ENCODE measurements at places on chromosomes 5 and 9.

- DNase-seq: no peak
Measured at GRCh38 chr5:87400305-87400899, 12.3 kb downstream of the CCNH start.

- DNase-seq: no peak
Measured at GRCh38 chr5:56052735-56053134, 58.0 kb upstream of the IL6ST start.

DNA sequence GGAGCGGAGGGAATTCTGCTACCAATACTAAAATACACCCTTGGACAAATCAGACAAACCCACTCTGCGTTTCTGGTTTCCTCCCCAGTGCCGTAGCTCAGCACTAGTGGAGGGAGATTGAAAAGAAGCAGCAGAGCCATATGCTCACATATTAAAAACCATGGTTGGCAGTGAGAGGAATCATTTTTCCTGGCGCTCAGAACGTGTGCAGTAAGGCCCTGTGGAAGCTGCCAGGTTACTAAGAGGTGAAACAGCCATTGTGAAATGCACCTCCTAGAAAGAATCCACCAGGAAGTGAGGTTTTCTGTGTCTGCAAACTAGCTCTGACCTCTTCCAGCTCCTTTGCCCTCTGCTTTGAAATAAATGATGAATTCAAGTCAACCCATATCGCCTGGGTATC is 177.2 kb downstream of the ERCC6L2 start:
- DNase-seq: no peak

GRCh38 chr9:127078988-127079387 is 43.4 kb downstream of the ANGPTL2 start:
- DNase-seq: no peak

DNA sequence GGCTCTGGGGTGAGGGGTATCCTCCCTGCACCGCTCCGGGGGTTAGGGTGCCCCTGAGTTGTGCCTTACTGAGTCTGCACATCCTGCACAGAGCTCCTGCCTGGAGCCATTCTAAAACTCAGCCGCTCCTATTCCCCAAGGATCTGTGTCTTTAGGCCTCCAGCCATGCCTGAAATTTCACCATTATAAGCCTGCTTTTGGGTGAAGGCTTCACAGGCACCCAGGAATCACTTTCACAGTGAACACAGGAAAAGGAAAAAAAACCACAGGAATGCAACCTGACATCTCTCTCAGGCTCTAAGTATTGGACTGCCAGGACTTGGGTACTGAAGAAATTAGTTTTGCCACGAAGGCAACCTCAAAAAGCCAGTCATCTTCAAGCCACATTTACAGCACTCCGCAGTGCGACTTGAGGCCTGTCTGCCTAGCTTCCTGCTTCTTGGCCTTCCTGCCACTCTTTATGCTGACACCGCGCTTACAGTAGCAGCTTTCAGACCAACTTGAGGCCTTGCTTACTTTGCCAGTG is 30.9 kb downstream of the GALNT10 start:
- peak; percentile 14 for DNase-seq

DNA sequence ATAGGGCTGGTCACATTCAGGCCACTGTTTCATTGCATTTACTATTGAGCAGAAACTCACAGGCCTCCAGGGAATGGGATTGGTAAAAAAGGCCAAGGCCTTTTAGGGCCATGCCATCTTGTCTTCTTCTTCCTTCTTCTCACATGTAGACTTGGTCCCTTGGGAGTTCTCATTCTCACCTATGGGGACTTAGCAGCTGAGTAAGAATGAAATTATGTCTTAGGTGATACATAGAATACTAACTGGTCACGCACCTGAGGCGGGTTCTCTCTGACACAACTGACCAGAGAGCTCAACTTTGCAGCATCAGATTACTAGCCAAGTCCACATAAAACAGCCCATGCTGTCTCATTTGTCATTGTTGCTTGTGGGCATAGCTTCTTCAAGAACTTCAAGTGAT is 641.8 kb downstream of the EFNA5 start:
- DNase-seq: no peak

DNA sequence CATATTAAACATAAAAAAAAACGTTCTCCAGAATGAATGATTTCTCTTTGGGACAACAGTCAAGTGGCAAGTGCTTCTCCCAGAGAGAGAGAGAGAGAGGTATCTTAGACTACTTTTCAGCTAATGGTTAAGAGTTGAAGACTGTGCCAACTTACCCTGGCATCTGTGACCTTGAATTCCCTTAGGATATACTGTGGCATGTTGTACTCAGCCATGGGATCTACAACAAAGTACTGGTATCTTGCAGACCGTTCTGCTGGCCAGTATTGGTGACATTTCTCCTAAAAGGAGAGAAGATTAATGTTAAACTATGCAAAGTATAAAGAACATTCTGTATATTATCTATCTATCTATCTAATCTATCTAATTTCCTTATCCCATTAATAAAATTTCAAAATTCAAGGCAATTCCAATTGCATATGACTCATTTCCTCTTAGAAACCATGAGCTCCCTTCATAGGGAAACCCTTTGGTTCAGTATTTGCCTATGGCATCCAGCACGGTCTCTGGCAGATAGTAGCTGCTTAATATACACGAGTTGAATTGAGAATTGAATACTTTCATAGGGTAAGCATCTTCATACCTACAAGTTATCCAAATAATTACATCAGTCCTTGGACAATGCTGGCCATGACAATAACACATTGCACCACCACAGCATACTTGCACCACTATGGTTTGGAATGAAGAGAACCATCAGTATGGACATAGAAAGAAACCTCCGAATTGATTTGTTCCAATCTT is 539.4 kb upstream of the DMAC1 start:
- no peak for DNase-seq

DNA sequence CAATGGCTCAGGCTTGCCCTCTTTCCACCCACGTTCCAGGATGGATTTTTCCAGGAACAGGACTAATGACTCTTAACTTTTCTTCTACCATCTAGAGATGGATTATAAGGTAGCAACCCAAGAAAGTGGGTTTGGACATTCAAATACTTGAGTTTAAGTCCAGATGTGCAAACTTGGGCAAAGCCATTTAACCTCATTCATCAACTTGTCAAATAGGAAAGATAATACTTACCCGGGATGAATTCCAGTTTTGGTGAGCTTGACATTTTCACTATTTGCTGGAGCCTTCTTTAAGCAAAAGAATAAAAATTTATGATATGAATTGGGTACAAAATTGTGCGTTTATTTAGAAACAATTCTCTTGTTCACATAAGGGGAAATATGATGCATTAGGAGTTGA is 44.3 kb upstream of the ZBED3 start:
- no peak for DNase-seq

DNA sequence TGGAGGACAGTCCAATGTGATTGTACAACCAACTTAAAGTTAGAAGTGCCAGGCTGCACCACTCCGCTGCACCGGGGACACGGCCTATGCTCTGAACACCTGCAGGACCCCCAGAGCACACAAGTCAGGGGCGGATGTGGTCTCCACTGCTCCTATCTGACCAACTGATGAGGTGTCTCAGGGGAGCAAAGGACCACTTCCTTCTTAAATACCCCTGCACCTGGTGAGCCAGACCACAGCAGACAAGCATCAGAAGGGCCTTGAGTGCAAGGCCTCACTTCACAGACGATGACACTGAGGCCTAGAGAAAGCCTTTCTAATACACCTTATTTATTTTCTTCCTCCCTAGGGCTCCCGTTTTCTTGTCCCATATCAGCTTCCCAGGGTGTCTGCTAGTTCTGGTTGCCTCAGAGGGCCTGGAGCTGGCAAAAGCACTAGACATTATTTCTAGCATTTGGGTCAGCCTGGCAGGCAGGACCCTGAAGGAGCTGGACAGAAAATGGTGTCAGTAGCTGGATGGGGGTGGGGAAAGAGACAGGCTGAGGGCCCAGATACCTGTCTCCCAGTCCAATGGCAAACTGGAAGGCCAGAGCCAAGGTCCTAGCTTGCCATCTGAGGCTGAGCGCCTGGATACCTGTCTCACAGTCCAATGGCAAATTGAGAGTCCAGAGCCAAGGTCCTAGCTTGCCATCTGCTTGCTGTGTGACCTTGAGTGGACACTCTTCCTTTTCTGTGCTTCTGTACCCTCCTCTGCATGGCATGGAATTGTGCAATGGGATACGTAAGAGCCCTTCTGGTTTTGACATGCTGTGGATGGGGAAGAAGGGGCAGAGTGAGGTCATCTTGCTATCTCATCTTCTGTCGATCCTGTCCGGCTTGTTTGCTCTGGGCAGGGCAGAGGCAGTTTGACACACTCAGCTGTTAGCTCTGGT is 9.0 kb downstream of the CCDC69 start:
- DNase-seq: no peak

DNA sequence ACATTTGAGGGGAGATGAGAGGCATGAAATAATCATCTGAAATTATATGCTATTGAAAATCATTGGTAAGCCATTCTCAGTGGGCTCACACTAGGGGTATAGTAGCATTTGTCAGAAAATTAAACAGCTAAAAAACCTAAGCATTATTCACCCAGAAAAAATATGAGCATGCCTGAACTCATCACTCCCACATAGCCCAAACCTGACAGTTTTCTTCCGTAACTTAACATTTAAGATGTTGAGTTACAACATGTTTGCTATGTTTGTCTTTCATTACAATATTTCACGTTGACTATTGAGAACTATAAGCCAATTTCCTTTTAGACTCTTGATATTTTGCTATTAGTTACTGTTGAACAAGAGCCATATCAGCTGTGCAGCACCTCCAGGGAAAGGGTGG is 23.5 kb upstream of the GHR start:
- DNase-seq: no peak

DNA sequence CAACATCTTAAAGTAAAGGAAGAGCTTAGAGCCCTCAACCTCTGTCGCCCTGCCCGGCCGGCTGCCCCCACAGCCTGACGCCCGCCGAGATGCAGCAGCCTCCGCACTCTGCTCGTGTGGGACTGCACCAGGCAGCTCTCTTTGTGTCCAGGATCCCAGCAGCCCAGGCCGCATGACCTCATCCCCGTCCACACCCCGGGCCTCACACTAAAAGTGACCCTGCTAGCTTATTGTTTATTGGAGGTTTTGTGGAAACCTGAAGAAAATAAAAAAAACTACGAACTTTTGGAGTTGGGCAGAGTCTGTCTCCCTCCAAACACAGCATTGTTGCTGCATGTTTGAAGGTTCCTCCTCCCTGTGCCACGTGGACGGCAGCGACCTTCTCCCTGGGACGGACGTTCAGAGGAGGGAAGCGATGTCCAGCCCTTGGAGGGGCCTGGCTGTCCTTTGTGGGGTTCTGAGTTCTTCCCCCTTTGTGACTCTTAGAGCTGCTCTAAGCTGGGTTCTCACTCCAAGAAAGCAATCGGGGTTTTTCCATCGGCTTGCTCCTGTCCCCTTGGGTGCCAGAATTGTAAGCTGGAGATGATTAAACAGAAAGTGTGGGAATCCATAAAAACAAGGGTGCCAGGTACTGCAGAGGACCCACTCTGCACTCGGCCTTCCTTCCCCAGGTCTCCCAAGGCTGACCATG is 103.5 kb upstream of the COL5A1 start:
- DNase-seq: no peak

DNA sequence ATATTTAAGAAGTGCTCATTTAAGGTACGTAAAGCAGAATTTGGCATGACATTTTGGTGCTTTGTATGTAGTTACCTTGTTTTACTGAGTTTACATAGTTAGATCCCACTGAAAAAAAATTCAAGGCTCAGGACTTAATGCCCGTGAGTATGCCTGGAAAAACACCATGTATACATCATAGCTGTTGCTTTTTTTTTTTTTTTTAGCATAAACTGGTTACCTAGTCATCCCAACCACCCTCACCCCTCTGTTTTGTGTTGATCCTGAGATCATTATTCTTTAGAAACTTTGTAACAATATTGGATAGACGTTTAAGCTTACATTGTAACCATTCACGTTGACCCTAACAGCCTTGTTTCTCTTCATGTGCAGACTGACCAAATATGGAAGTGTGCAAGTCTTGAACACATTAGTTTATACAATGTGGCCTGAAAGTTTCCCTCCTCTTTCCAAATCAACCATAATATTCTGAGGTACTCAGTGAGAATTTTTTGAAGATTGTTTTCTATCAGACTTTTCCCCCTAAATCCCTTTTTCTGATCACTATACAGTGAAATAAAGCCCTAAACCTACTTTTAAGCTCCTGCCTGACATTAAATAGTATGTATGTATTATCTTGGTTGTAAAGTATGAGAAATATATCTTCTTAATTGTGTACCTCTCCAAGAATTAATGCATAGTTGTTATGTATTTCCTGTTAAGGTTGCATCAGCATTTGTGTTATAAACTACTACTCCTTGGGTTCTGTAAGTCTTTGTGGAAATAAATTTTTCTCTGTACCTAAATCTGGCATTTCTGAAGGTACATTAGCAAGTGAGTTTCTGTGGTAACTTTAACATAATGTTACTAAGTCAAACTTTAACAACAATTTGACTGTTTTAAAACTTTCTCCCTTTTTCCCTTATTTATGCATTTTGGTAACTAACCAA is 4.4 kb downstream of the RABGAP1 start:
- DNase-seq: no peak

- no peak for DNase-seq
Measured at GRCh38 chr5:12691330-12691729, 787.1 kb upstream of the CTNND2 start.

DNA sequence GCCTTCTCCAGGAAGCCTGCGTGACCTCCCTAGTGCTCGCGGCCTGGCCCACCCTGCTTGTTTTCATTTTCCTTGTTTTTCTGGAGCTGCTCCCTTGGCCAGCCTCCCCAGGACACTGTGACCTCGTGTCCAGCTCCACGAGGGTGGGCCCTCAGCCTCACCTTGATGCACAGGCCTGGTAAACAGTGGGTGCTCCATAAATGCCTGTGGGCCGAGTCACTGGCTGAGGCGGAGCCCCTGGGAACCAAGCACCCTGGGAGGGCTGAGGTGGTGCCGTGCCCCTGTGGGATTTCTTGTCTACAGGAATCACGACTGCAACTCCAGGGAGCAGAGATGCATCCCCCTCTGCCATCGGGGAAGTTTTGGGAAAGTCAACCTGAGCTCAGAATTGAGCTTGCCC is 17.2 kb downstream of the FAM163B start:
- DNase-seq: no peak

DNA sequence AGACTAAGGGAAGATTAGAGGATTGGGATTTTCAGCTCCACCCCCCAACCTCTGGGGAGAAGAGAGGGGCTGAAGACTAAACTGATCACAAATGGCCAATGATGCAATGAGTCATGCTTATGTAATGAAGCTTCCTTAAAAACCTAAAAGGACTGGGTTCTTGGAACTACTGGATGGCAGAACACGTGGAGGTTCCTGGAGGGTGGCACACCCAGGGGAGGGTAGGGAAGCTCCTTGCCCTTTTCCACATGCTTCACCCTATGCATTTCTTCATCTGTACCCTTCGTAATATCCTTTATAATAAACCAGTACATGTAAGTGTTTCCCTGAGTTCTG is 48.6 kb downstream of the ARHGEF28 start:
- no peak for DNase-seq

GRCh38 chr5:149727336-149728035 is 2.6 kb upstream of the PPARGC1B start:
- DNase-seq: no peak

DNA sequence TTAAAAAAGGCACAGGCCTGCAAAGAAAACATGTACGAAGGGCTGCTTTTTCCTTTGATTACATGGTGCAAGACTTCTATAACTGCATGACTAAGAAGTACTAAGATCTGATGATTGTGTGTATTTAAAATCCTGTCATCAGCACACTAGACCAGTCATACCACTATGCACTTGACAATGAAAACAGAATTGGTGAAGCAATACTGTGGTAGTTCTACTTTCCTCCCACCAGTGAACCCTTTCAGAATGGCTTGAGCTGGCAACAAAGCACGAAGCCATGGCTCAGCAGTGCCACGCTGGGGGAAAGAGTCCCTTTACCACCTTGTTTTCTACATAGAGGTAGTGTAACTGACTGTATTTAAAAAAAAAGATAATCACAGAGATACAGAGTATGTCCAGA is 49.0 kb upstream of the POU5F2 start:
- no peak for DNase-seq

GRCh38 chr9:25813478-25813877 is 135.2 kb upstream of the TUSC1 start:
- no peak for DNase-seq

Measured in stimulated activated CD4-positive, alpha-beta T cell treated with anti-CD3 and anti-CD28 coated beads, Interleukin-4, amount 100 ng/mL, for 4 hours (primary cell).